Suppressor macrophage treated with lipopolysaccharide for 1 hour (primary cell): ENCODE measurements at places on chromosomes 7 and 10.

DNA sequence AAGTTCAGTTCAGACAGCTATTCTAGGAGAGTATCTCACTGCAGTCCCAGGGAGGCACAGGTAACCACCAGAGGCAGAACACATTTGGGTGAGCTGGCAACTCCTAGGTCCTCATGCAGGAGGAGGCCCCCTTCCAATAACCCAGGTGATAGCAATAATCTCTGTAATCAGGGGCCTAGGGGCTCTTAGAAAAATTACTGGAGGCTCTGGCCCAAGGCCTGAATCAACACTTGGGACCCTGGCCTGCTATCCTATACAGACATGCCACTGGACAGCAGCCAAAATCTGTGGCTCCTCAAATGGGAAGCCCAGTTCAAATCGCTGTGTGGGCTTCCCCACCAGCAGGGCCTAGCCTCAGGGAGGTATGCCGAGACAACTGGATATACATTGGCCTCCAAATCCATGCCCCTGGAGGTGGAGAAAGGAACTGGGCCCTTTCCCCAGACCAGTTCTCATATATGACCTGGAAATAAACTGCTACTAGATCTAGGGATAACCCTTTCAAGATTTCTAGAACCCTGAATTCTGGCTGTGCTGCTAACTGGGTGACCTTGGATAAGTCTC is 1.6 kb downstream of the AVPI1 start:
- DNase-seq = peak; percentile 62

DNA sequence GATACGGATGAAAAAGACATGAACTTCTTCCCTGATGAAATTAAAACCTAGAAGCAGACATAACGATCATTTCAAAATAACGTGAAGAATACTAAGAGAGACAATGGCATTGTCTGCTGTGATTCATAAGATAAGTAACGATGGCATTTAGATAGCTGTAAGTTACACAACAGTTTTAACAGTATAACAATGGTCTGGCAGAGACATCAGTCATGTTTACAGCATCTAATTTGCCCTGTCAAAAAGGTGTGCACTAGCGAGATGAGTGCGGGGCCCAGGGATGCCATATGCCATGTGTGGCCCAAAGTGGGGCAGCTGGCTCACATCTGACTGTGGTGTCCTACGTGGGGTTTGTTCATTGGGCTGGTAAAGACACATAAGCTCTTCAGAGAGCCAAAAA is 55.7 kb upstream of the RHEB start:
- no peak for DNase-seq

GRCh38 chr7:87797395-87797794 is 78.8 kb downstream of the SLC25A40 start:
- no peak for DNase-seq

- DNase-seq = peak; percentile 71
These were observed 11.9 kb downstream of the FLNC start for GRCh38 chr7:128841921-128842673.

DNA sequence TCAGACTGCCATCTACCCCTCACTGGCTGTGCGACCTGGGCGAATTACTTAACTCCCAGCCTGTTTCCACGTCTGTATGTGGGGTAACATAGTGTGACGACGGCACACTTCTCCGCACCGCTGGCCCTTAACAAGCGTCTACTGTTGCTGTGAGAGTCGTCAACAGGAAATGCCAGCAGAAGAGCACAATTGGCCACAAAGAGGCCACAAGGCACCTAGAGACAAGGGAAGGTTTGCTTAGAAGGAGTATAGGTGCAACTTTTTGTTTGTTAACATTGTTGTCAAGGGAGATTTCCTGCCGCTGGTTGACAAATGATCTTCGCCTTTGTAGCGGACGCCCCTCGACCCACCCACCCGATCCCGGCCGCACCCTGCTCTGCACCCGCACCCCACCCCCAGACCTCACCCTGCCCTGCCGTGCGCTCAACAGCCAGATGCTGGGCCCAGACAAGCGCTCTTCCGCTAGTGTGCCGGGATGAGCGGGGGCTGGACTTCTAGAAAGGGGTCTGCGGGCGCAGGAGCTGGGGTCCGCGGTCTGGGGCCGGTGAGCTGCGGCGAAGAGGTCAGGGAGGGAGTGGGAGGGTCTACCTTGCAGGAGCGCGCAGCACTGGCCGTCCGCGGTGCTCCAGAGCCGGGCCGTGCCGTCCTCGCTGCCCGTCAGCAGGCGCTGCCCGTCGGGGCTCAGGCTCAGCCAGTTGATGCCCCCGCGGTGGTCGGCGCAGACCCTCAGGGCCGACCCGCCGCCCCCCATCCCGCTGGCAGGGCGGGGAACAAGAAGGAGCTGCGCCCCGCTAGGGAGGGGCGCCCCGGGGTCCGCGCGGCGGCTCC is 785 bp downstream of the WDR86 start:
- DNase-seq = no peak

DNA sequence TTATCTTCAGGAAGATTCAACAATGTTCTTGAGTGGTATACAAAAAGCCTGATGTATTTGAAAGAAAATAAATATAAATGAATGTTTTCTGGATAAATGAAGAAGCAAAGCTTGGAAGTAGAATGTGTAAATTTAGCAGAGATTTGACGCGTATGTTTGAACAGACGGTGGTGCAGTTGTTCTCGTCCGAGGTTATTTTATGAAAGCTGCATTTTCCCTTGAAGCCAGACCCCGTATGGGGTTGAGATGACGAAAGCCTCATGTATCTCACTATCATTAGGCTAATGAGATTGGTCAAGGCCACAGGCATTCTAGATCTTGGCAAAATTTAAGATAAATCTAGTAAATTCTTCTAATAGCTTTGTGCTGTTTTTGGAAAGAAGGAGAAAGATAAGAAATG is 195.2 kb downstream of the NXPH1 start:
- DNase-seq = no peak

DNA sequence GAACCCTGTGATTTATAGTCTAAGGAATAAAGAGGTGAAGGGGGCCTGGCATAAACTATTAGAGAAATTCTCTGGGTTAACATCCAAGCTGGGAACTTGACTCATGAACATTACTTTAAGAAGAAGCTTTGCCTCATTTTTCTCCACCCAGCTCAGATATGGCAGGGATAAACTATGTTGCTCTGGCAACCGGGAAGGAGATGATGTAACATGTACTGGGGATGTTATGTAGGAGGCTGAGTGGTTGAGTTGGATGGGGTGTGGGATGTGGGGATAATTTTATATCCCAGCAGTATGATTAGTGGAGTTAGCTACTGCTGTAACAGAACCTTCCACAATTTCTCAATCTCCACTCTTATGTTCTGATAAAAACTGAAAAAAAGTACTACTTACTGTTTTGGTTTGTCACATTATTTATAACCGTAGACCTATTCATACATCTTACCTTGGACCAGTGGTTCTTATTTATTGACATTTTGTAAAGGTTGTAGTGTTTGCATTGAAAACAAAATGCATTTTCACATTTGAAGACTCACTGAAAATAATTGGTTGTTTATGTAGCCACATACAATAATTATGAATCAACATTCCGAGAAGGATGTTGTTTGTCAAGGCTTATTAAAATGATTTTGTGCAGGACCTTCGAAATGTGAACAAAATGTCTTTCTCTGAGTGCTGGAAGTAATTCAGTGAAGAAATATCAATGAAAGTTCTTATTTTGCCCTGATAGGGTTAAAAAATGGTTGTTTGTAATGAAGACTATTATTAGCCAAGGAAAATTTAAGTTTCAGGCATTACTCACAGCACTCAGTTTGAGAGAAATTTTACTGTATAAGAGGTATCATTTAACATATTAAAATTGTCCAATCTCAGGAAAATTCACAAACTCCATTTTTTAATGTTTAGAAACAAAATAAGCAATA is 1.3 kb downstream of the OR2F2 start:
- no peak for DNase-seq

GRCh38 chr7:132131196-132131595 is 445.1 kb downstream of the PLXNA4 start:
- DNase-seq = no peak

DNA sequence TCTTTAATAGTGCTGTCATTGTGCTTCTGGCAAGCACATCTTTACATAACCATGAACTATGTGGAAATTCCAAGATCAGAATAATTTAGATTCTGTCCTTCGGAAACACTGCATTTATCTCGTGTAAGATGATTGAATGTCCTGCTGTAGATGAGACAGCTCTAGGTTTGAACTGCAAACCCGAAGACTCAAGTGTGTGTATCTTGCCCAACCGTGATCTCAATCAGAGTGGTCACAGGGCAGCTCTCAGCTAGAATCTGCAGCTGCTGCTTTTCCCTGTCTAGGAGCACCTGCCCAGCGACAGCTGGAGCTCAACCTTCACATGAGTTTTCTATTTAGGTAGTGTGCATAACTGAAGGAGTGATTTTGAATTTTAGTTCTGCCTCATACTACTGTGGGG is 17.5 kb upstream of the KIF20B start:
- no peak for DNase-seq

- DNase-seq = no peak
These were observed 30.6 kb downstream of the PODXL start for GRCh38 chr7:131525820-131526219.

DNA sequence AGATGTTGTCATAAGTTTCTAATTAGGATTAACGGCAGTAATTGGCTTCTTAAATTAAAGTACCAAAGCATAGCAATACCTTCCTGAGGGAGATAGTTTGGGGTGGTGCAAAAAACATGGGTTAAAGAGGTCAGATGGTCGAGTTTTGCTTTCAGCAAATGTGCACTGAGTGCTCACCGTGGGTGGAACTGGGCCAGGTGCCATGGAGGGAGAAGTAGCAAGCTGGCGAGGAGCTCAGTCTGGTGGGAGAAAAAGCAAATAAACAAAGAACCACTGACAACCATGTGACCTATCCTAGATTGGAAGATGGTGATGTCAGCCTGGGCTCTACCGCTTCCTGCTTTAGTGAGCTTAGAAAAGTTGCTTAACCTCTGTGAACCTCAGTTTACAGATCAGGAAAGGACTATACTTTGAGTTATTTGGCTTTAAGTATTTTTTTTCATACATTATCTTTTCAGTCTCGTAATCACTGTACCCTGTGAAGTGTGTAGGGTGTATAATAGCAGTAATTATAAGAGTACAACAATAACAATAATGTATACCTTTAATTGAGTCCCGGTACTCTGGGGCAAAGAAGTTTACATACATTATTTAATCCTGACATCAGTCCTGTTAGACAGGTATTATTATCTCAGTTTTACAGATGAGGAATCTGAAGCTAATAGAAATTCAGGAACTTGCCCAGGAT is 69.0 kb upstream of the PDCD4 start:
- DNase-seq = peak; percentile 79

DNA sequence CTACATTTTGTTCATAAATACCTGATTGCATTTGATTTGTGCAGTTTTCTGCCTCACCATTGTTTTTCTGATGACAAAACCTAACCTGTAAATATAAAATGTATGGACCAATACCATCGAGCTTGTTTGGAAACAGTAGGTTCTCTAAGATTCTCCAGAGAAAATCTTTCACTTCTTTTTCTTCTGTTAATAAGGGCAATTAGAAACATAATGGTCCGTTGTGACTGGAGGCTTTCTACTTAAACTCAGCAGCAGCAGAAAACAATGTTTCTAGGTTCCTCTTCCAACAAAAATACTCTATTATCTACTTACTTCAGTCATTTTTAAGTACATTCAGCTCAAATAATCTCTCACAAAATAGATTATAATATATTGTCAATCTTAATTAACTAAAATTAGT is 601.5 kb downstream of the PHTF2 start:
- no peak for DNase-seq

DNA sequence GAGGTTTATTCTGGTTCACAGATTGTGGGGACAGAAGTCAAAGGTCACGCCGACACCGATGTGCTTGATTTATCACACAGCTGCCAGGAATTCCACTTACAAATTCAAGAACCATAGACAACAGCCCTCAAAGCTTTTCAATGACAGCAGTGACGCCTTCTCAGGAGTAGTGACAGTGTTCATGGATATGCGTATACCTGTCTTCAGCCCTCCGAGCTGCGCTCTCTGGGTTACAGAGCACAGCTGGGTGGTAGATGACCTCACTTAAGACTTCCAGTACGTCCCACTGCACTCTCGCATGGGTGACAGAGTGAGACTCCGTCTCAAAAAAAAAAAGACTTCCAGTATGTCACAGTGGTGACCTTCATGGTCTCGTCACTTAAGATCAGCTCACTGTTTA is 108.5 kb downstream of the TCERG1L start:
- no peak for DNase-seq

- peak; percentile 96 for DNase-seq
These were observed 21.5 kb downstream of the CHST3 start for GRCh38 chr10:71985542-71986250.

DNA sequence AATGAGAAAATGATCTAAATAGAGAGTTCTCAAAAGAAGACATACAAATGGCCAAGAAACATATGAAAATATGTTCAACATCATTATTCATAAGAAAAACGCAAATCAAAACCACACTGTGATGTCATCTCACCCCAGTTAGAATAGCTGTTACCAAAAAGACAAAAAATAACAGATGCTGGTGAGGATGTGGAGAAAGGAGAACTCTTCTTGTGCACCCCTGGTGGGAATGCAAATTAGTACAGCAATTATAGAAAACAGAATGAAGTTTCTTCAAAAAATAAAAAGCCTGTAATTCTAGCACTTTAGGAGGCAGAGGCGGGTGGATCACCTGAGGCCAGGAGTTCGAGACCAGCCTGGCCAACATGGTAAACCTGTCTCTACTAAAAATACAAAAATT is 199.3 kb downstream of the PARD3 start:
- no peak for DNase-seq

GRCh38 chr10:45454262-45454661 is 80.2 kb downstream of the ALOX5 start:
- DNase-seq = no peak

DNA sequence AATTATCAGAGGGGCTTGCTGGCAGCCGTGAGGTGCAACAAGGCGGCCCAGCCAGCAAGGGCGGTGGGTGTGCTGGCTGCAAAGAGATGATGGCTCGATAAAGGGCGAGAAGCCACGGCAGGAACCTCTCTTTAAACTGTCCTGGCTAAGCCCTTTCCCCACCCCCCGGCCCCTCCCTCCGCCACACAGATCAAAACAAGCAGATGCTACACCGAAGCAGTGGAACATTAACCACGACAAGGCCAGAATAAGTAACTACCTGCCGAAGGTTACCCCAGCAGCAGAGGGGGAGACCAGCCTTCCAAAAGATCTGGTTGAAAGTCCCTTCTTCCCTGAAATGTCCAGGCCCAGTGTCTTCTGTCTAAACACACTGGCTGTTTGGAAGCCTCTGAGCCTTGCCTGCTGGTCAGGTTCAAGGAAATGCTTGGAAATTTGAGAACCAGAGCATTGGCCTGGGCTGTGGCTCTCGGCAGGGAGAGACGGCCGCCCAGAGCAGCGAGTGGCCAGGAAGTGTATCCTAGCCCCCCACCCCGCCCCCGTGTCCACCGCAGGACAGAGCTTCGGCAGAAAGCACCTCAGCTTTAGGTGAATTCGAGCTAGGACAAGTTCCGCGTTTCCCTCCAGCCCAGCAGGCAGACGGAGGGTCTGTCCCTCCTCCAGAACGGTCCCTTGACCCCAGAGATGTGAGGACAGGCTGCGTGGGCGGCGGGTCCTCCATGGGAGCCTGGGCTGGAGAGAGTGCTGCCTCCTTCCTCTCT is 2.1 kb downstream of the FAM20C start:
- DNase-seq = peak; percentile 69

GRCh38 chr7:51025668-51026067 is 243.0 kb upstream of the GRB10 start:
- no peak for DNase-seq

GRCh38 chr10:101123085-101123814 is 7.8 kb upstream of the TLX1 start:
- DNase-seq = no peak
